ENCODE measurements at places on chromosomes 1 and 21.

- peak; percentile 93 for DNase-seq
These were observed at the start of gene OLFML3 for GRCh38 chr1:113978863-113979702. Gene OLFML3 (plus strand): TSS chr1:113979474. CDS start chr1:113979517, 43 bp downstream.

DNA sequence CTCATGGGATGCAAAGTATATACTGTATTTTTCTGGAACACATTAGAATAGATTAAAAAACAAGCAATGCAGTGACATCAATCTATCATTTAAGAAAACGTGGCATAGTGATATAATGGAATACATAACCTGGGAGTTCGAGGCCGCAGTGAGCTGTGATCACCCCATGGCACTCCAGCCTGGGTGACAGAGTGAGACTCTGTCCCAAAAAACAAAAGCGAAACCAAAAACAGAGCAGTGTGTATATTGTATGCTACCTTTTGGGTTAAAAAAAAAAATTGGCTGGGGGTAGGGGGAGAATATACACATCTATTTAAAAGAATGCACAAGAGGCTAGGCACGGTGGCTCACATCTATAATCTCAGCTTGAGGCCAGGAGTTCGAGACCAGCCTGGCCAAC, 13.5 kb downstream of the SLC2A1 start:
- no peak for DNase-seq

DNA sequence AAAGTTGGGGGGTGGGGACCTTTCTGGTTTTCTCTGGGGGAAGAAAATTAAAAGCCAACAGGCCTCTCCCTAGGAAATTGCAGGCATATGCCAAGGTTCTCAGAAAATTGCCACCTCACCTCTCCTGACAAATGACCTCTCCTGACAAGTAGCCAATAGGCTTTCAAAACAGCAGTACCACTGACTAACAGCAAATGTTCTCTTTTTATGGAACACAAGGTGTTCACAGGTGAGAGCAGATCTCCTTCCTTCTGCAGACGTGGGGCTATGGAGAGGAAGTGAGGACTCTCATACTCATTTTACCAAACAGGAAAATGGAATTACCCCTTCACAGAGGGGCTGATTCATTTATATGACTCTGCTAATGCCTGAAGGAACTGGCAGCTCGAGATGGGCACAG, 32.7 kb upstream of the SUCO start:
- DNase-seq: no peak

DNA sequence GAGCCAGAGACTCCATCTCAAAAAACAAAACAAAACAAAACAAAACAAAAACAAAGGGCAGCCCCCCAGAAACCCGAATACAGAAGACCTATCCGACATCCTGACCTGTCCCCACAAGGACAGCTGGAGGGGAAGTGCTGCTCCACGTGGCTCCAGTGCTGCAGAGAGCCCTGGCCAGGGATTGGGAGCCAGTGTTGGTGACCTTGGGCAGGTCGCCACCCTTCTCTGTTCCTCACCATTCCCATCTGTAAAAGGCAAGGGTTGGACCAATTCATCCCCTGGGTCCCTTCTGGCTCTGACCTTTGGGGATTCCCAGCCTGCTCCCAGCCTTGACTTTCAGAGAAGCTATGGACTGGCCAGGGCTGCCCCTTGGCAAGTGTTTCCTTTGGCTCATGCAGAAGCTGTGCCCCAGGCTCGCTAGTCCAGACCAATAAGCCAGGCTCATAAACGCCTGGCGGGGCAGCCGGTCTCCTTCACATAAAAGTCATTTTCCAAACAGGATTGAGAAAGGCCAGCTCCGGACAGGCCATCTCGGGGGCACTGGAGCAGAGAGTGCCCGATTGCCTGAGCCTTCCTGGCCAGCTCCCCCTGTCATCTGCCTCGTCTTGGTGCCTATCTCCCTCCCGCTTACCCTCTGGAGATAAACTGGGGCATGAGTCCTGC, 20.0 kb upstream of the PADI1 start:
- DNase-seq: no peak

Measured in GM03348 (cell line).